Calu3 (cell line): ENCODE measurements at places on chromosomes 3 and 15.

GRCh38 chr3:126693921-126694320 is 10.1 kb upstream of the CHCHD6 start:
- no peak overlapping the region for H3K4me3 ChIP-seq
- peaks cover 90% of the 10 kb centered on the region for H3K27me3 ChIP-seq
- no peaks in the 10 kb centered on the region for H3K4me1 ChIP-seq
- H3K36me3 ChIP-seq, result no peaks in the 10 kb centered on the region
- no peak for DNase-seq
- no peak overlapping the region for H3K27ac ChIP-seq

- peaks cover 12% of the 10 kb centered on the region for H3K4me1 ChIP-seq
- H3K4me3 ChIP-seq, result no peak overlapping the region
- H3K36me3 ChIP-seq, result peaks cover 6% of the 10 kb centered on the region
- peak; percentile 11 for DNase-seq
- H3K27me3 ChIP-seq, result no peaks in the 10 kb centered on the region
- H3K27ac ChIP-seq, result no peak overlapping the region
Observed at GRCh38 chr15:32651229-32651837, 9.8 kb downstream of the SCG5 start.

- H3K36me3 ChIP-seq, result no peaks in the 10 kb centered on the region
- H3K4me1 ChIP-seq, result no peaks in the 10 kb centered on the region
- no peak overlapping the region for H3K4me3 ChIP-seq
- no peaks in the 10 kb centered on the region for H3K27me3 ChIP-seq
Observed at GRCh38 chr3:188855675-188856074, 316.1 kb upstream of the TPRG1 start.

GRCh38 chr3:46586738-46587246 is 20.7 kb upstream of the LRRC2 start:
- DNase-seq, result no peak
- H3K4me3 ChIP-seq, result peak overlapping the region; percentile 31
- H3K36me3 ChIP-seq, result peaks cover 8% of the 10 kb centered on the region
- H3K27ac ChIP-seq, result peak overlapping the region; percentile 92

DNA sequence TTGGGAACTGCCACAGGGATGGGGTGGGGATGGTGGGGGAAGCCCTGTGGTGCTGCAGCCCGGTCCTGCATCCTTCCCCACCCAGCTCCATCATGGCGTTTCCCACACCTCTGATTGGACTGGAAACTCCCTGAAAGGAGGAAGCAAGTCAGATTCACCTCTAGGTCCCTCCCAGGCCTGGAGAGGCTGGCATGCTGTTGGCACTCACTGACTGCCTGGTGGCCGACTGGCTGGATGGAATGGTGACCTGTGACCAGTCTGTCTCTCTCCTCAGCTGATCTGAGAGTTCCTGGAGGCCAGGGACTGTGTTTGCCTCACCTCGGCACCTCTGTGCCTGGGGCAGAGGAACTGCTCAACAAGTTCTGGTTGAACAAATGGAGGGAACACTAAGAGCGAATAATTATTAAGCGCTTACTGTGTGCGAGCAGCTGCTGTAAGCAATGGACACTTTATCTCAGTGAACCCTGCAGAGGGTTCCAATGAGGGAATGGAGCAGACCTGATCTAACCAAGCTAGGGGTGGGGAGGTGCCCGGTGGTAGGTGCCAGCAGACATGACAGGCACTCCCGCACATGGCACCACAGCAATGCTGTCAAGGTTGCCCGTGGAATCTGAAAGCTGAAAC is 3.5 kb upstream of the HHATL start:
- H3K4me3 ChIP-seq, result no peak overlapping the region
- no peaks in the 10 kb centered on the region for H3K4me1 ChIP-seq
- no peak overlapping the region for H3K27ac ChIP-seq
- no peak for DNase-seq

DNA sequence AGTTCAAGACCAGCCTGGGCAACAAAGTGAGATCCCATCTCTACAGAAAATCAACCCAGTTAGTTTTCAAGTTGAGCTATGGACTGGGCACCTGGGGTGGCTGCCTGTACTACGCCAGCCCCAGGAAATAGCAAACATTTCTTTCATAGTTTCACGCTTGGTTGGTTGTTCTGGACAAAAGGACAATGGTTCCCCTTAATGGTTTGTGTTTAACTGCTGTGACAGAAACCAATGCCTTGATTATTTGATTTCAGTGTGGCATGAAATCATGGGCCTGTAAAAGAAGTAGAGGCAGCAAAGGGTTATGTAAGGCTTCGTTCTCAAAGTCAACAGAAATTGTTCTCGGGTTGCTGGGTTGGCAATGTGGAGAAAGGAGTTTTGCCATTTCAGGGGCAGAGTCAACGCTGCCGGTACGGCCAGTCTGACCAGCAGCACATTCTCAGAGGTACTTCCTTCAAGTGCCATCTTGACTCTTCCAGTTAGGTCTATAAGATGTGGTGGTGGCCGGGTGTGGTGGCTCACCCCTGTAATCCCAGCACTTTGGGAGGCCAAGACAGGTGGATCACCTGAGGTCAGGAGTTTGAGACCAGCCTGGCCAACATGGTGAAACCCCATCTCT is 12.7 kb downstream of the LCMT2 start:
- peaks cover 26% of the 10 kb centered on the region for H3K27me3 ChIP-seq
- H3K4me1 ChIP-seq, result peaks cover 7% of the 10 kb centered on the region
- H3K4me3 ChIP-seq, result no peak overlapping the region
- H3K36me3 ChIP-seq, result no peaks in the 10 kb centered on the region

DNA sequence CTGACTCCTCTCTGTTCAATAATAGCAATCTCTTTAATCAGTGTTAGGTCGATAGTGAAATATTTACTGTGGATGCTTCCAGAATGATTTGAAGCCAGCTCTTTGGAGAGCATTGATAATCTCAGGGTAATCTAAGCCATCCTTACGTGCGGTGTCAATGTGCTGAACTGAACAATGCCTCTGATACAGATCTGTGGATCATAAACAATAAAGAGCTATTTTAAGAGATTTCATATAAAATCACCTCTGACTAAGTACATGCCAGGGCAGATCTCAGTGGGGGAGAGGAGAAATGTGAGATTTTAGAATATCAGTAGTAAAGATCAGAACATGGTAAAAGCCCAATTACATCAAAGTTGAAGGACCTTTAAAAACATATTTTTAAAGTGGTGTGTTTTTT is 319.3 kb upstream of the GBE1 start:
- DNase-seq, result no peak
- H3K4me1 ChIP-seq, result peaks cover 12% of the 10 kb centered on the region
- H3K27ac ChIP-seq, result peak overlapping the region; percentile 39
- H3K4me3 ChIP-seq, result no peak overlapping the region
- no peaks in the 10 kb centered on the region for H3K36me3 ChIP-seq

GRCh38 chr15:96553006-96553405 is 222.5 kb downstream of the NR2F2 start:
- DNase-seq, result no peak
- H3K4me1 ChIP-seq, result peaks cover 8% of the 10 kb centered on the region
- H3K27ac ChIP-seq, result no peak overlapping the region
